ENCODE measurements at places on chromosomes 6 and 20.

- no peak overlapping the region for H3K4me3 ChIP-seq
- H3K36me3 ChIP-seq, result no peaks in the 10 kb centered on the region
- H3K4me1 ChIP-seq, result no peaks in the 10 kb centered on the region
These were observed 24.7 kb upstream of the ELMO2 start for GRCh38 chr20:46430921-46431712.

- no peaks in the 10 kb centered on the region for H3K4me1 ChIP-seq
- DNase-seq, result no peak
- H3K27ac ChIP-seq, result no peak overlapping the region
- H3K27me3 ChIP-seq, result no peaks in the 10 kb centered on the region
- H3K4me3 ChIP-seq, result no peak overlapping the region
These were observed 75.2 kb downstream of the AKAP7 start for GRCh38 chr6:131210469-131210868.

DNA sequence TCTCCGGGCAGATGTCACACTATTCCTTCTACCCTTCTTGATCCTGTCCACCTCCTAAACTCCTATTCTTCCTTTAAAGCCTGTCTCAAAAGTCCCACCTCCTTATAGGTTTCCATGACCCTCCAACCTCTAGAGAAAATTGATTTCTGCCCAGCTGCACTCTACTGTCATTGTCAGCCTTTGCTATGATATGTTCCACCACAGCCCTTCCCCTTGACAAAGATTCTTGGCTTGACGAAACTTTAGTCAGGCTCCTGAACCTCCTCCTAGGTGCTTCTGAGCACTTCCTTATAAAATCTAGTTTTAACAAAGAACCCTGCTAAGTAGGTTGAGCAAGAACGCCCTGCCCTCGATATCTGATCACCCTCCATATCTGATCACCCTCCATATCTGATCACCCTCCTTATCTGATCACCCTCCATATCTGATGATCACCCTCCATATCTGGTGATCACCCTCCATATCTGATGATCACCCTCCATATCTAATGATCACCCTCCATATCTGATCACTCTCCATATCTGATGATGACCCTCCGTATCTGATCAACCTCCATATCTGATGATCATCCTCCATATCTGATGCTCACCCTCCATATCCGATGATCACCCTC lies 103.2 kb downstream of the RIN2 start:
- H3K27ac ChIP-seq, result peak overlapping the region; percentile 49
- peaks cover 5% of the 10 kb centered on the region for H3K4me1 ChIP-seq
- H3K4me3 ChIP-seq, result no peak overlapping the region
- DNase-seq, result no peak
- H3K36me3 ChIP-seq, result peaks cover 18% of the 10 kb centered on the region

GRCh38 chr6:136503303-136504029 lies 46.8 kb downstream of the MAP7 start:
- no peak overlapping the region for H3K27ac ChIP-seq
- H3K27me3 ChIP-seq, result no peaks in the 10 kb centered on the region
- H3K36me3 ChIP-seq, result no peaks in the 10 kb centered on the region
- DNase-seq, result no peak
- no peak overlapping the region for H3K4me3 ChIP-seq

GRCh38 chr6:107660839-107661238 lies 163.3 kb downstream of the SCML4 start:
- H3K36me3 ChIP-seq, result no peaks in the 10 kb centered on the region
- H3K27ac ChIP-seq, result no peak overlapping the region
- no peak for DNase-seq
- peaks cover 2% of the 10 kb centered on the region for H3K27me3 ChIP-seq
- no peak overlapping the region for H3K4me3 ChIP-seq

DNA sequence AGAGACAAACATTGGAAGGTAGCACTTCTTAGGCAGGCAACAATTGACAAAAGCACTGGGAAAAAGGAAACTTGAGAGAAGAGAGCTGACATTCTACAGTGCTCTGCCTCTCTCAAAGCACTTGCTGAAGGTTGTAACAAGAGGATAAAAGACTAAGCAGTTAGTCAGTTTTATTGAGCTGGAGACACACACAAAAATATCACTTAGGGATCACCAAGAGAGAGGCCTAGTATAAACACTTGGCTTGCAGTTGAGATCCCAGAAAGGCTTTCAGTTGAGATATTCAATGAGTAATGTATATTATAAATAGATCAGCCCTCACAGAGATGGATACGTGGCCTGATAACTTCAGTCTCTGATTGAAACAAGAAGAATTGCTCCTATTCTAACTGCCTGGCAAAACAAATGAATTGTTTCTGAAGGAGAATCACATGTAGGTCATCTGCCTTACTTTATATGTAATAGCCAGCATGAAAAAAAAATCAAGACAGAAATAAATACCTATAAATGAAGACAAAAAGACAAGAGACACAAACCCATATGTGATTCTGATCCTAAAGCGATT lies 747.2 kb upstream of the MAN1A1 start:
- H3K27ac ChIP-seq, result no peak overlapping the region
- H3K4me3 ChIP-seq, result no peak overlapping the region
- no peaks in the 10 kb centered on the region for H3K27me3 ChIP-seq
- no peaks in the 10 kb centered on the region for H3K36me3 ChIP-seq

- H3K4me1 ChIP-seq, result no peaks in the 10 kb centered on the region
- no peak overlapping the region for H3K4me3 ChIP-seq
- no peak overlapping the region for H3K27ac ChIP-seq
- no peaks in the 10 kb centered on the region for H3K27me3 ChIP-seq
These were observed 9.8 kb downstream of the PAQR8 start for GRCh38 chr6:52371656-52372191.

- no peaks in the 10 kb centered on the region for H3K27me3 ChIP-seq
- peak overlapping the region; percentile 84 for H3K27ac ChIP-seq
- peaks cover 18% of the 10 kb centered on the region for H3K4me1 ChIP-seq
- DNase-seq, result no peak
- peaks cover 25% of the 10 kb centered on the region for H3K36me3 ChIP-seq
These were observed 3.0 kb downstream of the EIF6 start for GRCh38 chr20:35281506-35282101.

DNA sequence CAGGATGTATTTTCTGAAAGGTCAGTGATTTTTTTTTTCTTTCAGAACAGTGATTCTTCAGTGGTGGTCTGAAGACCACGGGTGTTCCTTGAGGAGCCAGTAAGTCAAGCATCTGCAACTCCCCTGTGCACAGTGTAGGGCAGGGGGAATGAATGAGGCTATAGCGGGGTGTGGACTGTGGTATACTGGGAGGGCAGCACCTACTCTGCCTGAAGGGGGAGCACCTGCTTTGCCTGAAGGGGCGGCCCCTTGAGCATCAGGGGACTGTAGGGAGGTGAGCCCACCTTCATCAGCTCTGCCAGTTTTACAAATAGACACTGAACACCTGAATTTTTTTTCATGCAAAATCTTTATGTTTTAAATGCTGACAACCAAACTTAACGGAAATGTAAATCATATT lies 77.5 kb upstream of the RIPOR2 start:
- no peak overlapping the region for H3K4me3 ChIP-seq
- H3K36me3 ChIP-seq, result no peaks in the 10 kb centered on the region
- no peak for DNase-seq
- H3K27me3 ChIP-seq, result no peaks in the 10 kb centered on the region
- peaks cover 24% of the 10 kb centered on the region for H3K4me1 ChIP-seq
- no peak overlapping the region for H3K27ac ChIP-seq

Measured in type B pancreatic cell (in vitro differentiated cells).